Activated CD4-positive, alpha-beta T cell treated with anti-CD3 and anti-CD28 coated beads, Interleukin-2, amount 10 ng/mL, durations not matched to agents 7 days and 5 days (primary cell): ENCODE measurements at places on chromosomes 7 and 10. TPM values are rescaled to one million over a fixed set of nuclear protein-coding genes. Genes with fewer than 3 reads are reported as not detected.

The SPDYE6 gene
- not detected for total RNA-seq

The CCDC7 gene
- 21.4 TPM for total RNA-seq

DNA sequence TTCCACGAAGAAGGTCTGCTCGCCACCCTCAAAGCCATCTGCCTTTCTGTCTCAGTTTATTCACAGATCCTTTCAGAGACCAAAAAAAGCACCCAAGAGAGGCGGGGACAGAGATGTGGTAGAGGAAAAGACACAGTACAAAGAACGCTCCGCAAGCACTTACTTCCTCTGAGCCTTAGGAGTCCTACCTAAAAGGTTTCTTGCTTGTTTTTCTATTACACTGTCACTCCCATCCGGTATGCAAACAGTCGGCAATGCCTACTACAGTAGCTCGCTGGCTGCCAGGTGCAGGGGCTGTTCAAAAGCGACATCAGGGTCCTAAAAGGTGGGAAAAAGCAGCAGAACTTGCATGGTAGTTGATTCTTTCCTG lies 816 bp downstream of the TECPR1 start:
- peaks cover 60% of the 10 kb centered on the region for H3K4me1 ChIP-seq
- H3K4me3 ChIP-seq = peak overlapping the region; percentile 94
- no peaks in the 10 kb centered on the region for H3K27me3 ChIP-seq
- H3K36me3 ChIP-seq = peaks cover 45% of the 10 kb centered on the region
- DNase-seq = peak; percentile 78
- peak overlapping the region; percentile 99 for H3K27ac ChIP-seq

DNA sequence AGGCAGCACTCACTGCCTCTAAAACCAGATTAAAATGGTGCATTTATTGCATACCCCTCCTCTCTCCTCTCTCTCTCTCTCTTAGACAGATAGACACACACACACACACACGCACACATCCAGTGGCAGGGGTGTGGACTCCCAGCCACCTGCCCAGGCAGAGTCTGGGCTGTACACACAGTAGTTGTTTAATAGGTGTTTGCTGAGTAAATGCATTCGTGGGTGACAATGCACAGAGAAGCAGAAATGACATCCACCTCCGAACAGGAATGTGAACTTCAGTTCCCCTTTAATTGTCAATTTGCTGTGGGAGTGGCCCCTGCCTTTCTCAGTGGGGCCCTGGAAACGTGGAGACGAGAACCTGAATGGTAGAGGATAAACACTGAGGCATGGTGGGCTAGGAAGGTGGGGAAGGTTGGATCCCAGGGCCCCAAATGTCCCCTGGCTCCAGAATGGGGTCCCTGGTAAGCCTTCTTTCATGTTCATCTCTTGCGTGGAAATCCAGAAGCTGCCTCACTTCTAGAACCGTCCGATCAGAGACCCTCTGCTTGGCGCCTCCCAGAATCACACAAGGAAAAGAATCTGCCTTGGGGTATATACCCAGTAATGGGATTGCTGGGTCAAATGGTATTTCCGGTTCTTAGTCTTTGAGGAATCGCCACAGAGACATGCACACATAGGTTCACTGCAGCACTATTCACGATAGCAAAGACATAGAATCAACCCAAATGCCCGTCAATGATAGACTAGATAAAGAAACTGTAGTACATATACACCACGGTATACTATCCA lies 58.5 kb upstream of the ECHDC3 start:
- H3K4me1 ChIP-seq = peaks cover 43% of the 10 kb centered on the region
- peak overlapping the region; percentile 99 for H3K27ac ChIP-seq
- peaks cover 21% of the 10 kb centered on the region for H3K27me3 ChIP-seq
- peak overlapping the region; percentile 74 for H3K4me3 ChIP-seq
- no peaks in the 10 kb centered on the region for H3K36me3 ChIP-seq
- no peak for DNase-seq

The UNCX gene
- not detected for total RNA-seq

DNA sequence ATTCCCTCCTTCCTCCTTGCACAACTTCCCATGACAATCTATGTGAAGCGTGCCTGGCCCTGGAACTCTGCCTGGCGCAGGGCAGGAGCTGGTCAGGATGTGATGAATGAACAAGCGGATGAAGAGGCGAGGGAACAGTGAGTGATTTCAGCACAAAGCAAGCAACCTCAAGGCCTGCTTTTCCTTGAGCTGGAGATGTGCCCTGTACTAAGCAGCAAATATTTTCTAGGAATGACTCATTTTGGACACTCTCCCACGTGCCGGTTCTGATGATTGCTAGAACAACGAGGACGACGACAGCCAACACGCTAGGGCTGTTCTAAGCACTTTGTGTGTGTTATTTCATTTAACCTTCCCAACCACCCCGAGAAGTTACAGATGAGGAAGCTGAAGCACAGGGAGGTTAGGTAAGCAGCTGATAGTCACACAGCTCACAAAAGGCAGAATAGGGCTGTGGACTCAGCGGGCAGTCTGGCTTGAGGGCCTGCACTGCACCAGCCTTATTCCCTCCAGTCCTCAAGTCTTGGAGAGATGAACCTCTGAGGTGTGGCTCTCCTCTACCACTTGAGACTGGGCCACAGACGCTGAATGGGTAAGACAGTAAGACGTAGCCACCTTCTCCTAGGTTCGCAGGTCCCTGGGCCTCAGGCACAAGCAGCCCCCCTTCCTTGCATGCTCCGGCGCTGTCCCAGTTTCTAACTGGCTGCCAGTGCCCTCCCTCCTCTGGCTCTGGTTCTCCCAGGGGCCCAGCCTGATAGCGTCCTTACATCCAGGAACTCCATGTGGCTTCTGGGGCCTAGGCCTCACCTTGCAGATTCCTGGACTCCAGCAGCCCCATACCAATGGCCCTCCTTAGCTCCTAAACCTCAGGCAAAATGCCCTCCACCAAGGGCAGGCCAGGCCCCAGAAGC lies 59.0 kb downstream of the YKT6 start:
- H3K4me3 ChIP-seq = no peak overlapping the region
- peaks cover 26% of the 10 kb centered on the region for H3K4me1 ChIP-seq
- H3K27ac ChIP-seq = peak overlapping the region; percentile 87

The EBF3 gene
- not detected for total RNA-seq

- no peaks in the 10 kb centered on the region for H3K27me3 ChIP-seq
- no peak for DNase-seq
- no peak overlapping the region for H3K27ac ChIP-seq
- no peaks in the 10 kb centered on the region for H3K4me1 ChIP-seq
- H3K36me3 ChIP-seq = no peaks in the 10 kb centered on the region
Observed at GRCh38 chr10:127456122-127456521, 93.0 kb upstream of the NPS start.

The FRAT2 gene
- total RNA-seq = 10.7 TPM

The CYP3A4 gene
- not detected for total RNA-seq

The DBNL gene
- 168 TPM for total RNA-seq

The SPOCK2 gene
- total RNA-seq = 424 TPM

GRCh38 chr10:110337906-110338305 lies 33.2 kb upstream of the SMNDC1 start:
- no peaks in the 10 kb centered on the region for H3K36me3 ChIP-seq
- no peak overlapping the region for H3K27ac ChIP-seq
- peaks cover 9% of the 10 kb centered on the region for H3K27me3 ChIP-seq
- peaks cover 29% of the 10 kb centered on the region for H3K4me1 ChIP-seq
- no peak overlapping the region for H3K4me3 ChIP-seq
- no peak for DNase-seq

The EGFR gene
- total RNA-seq = not detected

- H3K36me3 ChIP-seq = peaks cover 17% of the 10 kb centered on the region
- DNase-seq = no peak
- H3K27me3 ChIP-seq = no peaks in the 10 kb centered on the region
Observed at GRCh38 chr7:11120068-11120664, 146.5 kb downstream of the PHF14 start.

The AMPH gene
- 0.23 TPM for total RNA-seq

The PPP1R3C gene
- total RNA-seq = not detected

DNA sequence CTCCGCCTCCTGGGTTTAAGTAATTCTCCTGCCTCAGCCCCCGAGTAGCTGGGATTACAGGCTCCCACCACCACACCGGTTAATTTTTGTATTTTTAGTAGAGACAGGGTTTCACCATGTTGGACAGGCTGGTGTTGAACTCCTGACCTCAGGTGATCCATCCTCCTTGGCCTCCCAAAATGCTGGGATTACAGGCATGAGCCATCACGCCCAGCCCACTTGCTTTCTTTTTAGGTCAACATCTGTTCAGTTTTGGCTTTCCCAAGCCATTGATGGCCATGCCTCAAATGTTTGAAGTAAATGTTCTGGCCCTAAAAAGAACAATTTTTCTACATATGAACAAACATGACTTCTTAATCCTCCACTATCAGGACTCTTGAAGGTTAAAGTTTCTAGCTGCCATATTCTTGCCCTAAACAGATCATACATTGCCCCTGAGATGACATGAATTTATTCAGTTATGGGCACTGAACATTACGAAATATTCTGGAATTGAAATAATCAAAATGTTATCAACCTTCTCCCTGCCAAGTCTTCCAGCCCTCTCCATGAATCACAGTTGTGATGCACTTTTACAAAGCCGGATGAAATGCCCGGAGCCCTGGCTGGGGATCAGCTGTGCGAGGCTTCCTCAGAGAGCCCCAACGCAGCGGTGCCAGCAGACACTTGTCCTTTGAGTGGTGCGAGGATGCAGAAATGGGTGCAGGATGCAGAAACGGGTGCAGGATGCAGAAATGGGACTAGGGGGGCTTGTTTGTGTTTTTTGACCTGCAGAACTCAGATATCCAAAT lies 2.9 kb downstream of the MRLN start:
- H3K4me1 ChIP-seq = no peaks in the 10 kb centered on the region
- no peaks in the 10 kb centered on the region for H3K36me3 ChIP-seq
- H3K27ac ChIP-seq = no peak overlapping the region
- H3K27me3 ChIP-seq = peaks cover 8% of the 10 kb centered on the region

DNA sequence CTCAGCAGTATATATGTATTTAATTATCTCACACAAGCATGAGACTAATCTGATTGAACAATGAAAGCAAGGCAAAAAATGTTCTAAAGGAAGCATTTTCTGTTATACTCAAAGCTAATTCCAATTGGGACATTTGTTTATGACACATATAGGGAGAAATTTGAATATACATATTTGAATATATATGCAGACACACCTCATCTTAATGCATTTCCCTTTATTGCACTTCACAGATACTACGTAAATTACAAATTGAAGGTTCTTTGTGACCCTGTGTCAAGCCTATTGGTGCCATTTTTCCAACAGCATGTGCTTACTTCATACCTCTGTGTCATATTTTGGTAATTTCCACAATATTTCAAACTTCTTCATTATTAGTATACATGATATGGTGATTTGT lies 132.1 kb upstream of the STEAP1 start:
- no peak overlapping the region for H3K4me3 ChIP-seq
- no peak for DNase-seq
- no peaks in the 10 kb centered on the region for H3K27me3 ChIP-seq
- no peaks in the 10 kb centered on the region for H3K36me3 ChIP-seq
- no peak overlapping the region for H3K27ac ChIP-seq
